ENCODE measurements at places on chromosomes 12 and 14. TPM values are rescaled to one million over a fixed set of nuclear protein-coding genes. Genes with fewer than 3 reads are reported as not detected.

RNU6-7 gene
- total RNA-seq: not detected

DNA sequence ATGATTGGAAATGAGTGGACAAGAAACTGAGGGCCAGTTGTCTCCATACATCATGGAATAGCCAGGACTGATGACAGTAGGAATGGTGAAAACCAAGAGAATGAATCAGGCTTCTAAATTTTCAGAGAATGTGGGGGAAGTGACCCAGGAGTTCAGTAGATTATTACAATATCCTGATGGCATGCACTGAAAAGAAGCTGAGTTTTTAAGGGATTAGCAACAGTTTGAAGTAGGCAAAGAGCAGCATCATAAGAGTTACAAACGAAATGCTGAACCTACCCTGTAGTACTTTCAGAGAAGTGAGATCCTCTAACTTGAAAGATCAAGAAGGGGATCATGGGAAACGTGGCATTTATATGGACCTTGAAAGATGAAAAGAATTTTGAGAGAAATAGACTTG is 13.2 kb downstream of the SLC2A14 start:
- no peaks in the 10 kb centered on the region for H3K36me3 ChIP-seq
- H3K27ac ChIP-seq: no peak overlapping the region
- H3K27me3 ChIP-seq: no peaks in the 10 kb centered on the region
- DNase-seq: no peak

LUM gene
- 10.7 TPM for total RNA-seq

DNA sequence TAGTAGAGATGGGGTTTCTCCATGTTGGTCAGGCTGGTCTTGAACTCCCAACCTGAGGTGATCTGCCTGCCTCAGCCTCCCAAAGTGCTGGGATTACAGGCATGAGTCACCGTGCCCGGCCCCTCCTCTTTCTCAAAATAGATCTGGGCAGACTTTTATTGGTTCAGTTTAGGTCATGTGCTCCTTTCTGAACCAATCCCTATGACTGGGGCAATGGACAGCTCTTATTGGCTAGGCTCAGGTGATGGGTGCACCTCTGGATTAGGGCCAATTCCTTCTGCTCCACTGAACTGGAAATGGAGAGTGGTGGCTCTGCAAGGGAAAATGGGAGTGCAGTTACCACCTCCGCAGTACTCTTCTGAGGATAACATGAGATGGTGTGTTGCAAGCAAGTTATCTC is 6.2 kb upstream of the ATP6V0A2 start:
- no peaks in the 10 kb centered on the region for H3K4me1 ChIP-seq
- no peaks in the 10 kb centered on the region for H3K27me3 ChIP-seq
- no peak for DNase-seq
- H3K27ac ChIP-seq: no peak overlapping the region
- H3K36me3 ChIP-seq: no peaks in the 10 kb centered on the region

GRCh38 chr14:22850944-22851764 is 14.8 kb downstream of the MMP14 start:
- H3K27ac ChIP-seq: peak overlapping the region; percentile 21
- no peak overlapping the region for H3K4me3 ChIP-seq
- DNase-seq: peak; percentile 63
- H3K4me1 ChIP-seq: no peaks in the 10 kb centered on the region
- no peaks in the 10 kb centered on the region for H3K27me3 ChIP-seq

GRCh38 chr14:65210822-65211182 is 108.5 kb upstream of the MAX start:
- no peak overlapping the region for H3K4me3 ChIP-seq
- DNase-seq: no peak
- no peaks in the 10 kb centered on the region for H3K27me3 ChIP-seq
- no peaks in the 10 kb centered on the region for H3K36me3 ChIP-seq
- H3K27ac ChIP-seq: no peak overlapping the region
- no peaks in the 10 kb centered on the region for H3K4me1 ChIP-seq

COX8C gene
- total RNA-seq: not detected

BMP4 gene
- 2.7 TPM for total RNA-seq

DNA sequence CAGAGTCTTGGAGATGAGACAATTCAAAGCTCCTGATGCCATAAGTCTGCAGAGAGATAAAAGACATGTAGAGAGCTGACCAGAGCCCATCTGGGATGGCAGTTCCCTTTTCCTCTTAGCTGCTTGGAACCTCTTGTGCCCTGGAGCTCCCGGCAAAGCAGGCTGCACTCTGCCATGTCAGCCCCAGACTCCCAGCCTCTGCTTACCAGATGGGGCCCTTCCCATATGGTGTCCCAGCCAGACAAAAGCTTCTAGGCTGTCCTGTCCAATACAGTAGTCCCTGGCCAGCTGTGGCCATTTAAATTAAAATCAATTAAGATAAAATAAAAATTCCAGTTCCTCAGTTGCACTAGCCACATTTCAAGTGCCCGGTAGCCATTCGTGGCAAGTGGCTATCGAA is 303.9 kb downstream of the TTC6 start:
- H3K4me3 ChIP-seq: no peak overlapping the region
- no peak for DNase-seq
- no peaks in the 10 kb centered on the region for H3K36me3 ChIP-seq
- H3K27me3 ChIP-seq: no peaks in the 10 kb centered on the region
- no peak overlapping the region for H3K27ac ChIP-seq

CLEC9A gene
- not detected for total RNA-seq

DNA sequence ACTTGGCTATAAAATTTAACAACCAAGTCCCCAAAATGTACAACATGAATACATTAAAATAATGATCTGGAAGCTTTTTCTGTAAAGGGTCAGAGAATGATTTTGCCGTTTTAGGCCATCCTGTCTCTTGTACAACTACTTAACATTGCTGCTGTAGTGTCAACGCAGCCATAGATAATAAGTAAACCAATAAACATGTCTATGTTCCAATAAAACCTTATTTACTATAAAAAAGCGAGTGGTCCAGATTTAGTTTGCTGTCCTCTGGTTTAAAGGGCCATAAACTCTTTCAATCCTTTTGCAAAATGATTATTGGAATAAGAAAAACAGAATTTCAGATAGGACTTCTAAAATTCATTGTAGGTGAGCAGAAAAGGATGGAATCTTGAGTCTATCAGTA is 29.2 kb downstream of the SBNO1 start:
- no peaks in the 10 kb centered on the region for H3K27me3 ChIP-seq
- H3K4me3 ChIP-seq: no peak overlapping the region
- H3K27ac ChIP-seq: no peak overlapping the region
- no peaks in the 10 kb centered on the region for H3K4me1 ChIP-seq
- DNase-seq: no peak

DNA sequence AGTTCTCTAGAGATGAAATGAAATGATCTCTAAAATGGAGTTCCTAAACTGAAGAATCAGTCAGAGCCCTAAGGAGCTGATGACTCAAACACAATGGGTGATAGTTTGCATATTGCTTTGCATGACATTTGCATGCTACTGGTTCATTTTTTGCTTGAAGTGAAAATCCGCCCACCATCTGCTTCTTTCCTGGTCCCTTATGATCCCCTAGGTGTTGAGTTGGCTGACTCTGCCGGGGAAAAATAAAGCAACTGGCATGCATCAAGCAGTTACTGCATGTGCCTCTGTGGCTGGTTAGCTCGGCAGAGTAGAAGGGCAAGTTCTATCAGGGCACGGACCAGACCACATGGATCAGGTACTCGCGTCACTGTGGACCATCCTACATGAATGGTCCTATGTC is 151.1 kb downstream of the PPM1H start:
- no peak overlapping the region for H3K4me3 ChIP-seq
- H3K4me1 ChIP-seq: no peaks in the 10 kb centered on the region
- H3K36me3 ChIP-seq: no peaks in the 10 kb centered on the region
- no peaks in the 10 kb centered on the region for H3K27me3 ChIP-seq
- no peak overlapping the region for H3K27ac ChIP-seq
- no peak for DNase-seq

GRCh38 chr12:112121780-112122565 is 3.4 kb upstream of the TRAFD1 start:
- no peak overlapping the region for H3K27ac ChIP-seq
- no peaks in the 10 kb centered on the region for H3K27me3 ChIP-seq
- no peaks in the 10 kb centered on the region for H3K4me1 ChIP-seq
- no peaks in the 10 kb centered on the region for H3K36me3 ChIP-seq

OR4N5 gene
- not detected for total RNA-seq

DNA sequence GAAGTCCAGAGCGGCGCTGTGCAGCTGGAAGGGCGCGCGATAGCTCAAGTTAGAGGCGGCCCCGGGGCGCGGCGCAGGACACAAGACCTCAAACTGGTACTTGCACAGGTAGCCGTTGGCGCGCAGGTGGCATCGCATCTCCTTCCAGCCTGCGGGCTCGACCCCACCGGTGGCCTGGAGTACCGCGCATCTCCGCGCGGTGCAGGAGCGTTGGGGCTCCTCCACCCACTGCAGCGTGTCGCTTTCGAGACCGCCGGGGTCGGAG is 553 bp downstream of the CLEC14A start:
- no peaks in the 10 kb centered on the region for H3K4me1 ChIP-seq
- no peaks in the 10 kb centered on the region for H3K36me3 ChIP-seq
- H3K27me3 ChIP-seq: no peaks in the 10 kb centered on the region
- peak; percentile 54 for DNase-seq

DNA sequence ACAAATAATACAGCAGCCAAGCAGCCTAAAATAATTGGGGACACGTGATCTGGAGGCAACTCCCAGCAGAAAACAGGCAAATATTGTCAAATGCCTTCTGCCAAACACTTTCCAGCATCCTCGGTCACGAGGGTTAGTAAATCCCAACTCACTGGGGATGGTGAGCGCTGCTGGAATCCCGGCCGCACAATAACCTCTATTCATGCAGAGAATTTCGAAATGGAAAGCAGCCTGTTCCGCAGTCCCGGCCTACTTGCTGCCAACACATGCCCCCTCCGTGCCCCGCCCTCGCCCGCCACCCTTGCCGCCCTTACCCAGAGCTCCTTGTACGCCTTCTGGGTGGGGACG is 62.2 kb downstream of the RFX4 start:
- no peak overlapping the region for H3K4me3 ChIP-seq
- no peaks in the 10 kb centered on the region for H3K4me1 ChIP-seq
- DNase-seq: peak; percentile 69
- no peaks in the 10 kb centered on the region for H3K27me3 ChIP-seq
- H3K27ac ChIP-seq: no peak overlapping the region
- H3K36me3 ChIP-seq: no peaks in the 10 kb centered on the region

EML5 gene
- 0.56 TPM for total RNA-seq

CELA1 gene
- not detected for total RNA-seq

All from right lobe of liver (tissue), 6 donors.